Neural crest cell (in vitro differentiated cells): ENCODE measurements at places on chromosomes 6 and 20.
A peak's percentile ranks its signal among the peaks of the same experiment; 100 is the strongest.

DNA sequence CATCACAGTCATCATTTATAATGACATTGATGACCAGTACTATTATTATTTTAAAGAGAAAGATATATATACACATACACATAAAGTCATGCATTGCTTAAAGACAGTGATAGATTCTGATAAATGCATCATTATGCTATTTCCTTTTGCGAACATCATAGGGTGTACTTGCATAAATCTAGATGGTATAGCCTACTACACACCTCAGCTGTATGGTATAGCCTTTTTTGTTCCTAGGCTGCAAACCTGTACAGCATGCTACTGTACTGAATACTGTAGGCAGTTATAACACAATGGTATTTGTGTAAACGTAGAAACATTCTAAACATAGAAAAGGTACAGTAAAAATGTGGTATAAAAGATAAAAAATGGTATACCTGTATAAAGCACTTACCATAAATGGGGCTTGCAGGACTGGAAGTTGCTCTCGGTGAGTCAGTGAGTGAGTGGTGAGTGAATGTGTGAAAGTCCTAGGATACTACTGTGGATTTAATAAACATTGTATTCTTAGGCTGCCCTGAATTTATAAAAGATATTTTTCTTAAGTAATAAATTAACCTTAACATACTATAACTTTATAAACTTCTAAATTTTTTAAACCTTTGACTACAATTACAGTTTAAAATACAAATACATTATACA, 23.9 kb downstream of the QKI start:
- no peak for DNase-seq
- H3K27me3 ChIP-seq, result no peaks in the 10 kb centered on the region
- peaks cover 51% of the 10 kb centered on the region for H3K4me1 ChIP-seq
- no peaks in the 10 kb centered on the region for H3K36me3 ChIP-seq
- no peak overlapping the region for H3K27ac ChIP-seq

GRCh38 chr6:107730106-107730505, 94.0 kb downstream of the SCML4 start:
- no peaks in the 10 kb centered on the region for H3K27me3 ChIP-seq
- DNase-seq, result no peak
- H3K27ac ChIP-seq, result no peak overlapping the region
- H3K4me1 ChIP-seq, result peaks cover 5% of the 10 kb centered on the region
- H3K36me3 ChIP-seq, result no peaks in the 10 kb centered on the region

GRCh38 chr20:6348908-6349307, 226.1 kb upstream of the FERMT1 start:
- no peaks in the 10 kb centered on the region for H3K27me3 ChIP-seq
- no peak overlapping the region for H3K27ac ChIP-seq
- H3K4me3 ChIP-seq, result no peak overlapping the region
- no peak for DNase-seq

- H3K27me3 ChIP-seq, result no peaks in the 10 kb centered on the region
- no peaks in the 10 kb centered on the region for H3K36me3 ChIP-seq
- DNase-seq, result no peak
- H3K4me1 ChIP-seq, result no peaks in the 10 kb centered on the region
- H3K4me3 ChIP-seq, result no peak overlapping the region
Observed at GRCh38 chr6:170378502-170378901, 71.9 kb downstream of the FAM120B start.

DNA sequence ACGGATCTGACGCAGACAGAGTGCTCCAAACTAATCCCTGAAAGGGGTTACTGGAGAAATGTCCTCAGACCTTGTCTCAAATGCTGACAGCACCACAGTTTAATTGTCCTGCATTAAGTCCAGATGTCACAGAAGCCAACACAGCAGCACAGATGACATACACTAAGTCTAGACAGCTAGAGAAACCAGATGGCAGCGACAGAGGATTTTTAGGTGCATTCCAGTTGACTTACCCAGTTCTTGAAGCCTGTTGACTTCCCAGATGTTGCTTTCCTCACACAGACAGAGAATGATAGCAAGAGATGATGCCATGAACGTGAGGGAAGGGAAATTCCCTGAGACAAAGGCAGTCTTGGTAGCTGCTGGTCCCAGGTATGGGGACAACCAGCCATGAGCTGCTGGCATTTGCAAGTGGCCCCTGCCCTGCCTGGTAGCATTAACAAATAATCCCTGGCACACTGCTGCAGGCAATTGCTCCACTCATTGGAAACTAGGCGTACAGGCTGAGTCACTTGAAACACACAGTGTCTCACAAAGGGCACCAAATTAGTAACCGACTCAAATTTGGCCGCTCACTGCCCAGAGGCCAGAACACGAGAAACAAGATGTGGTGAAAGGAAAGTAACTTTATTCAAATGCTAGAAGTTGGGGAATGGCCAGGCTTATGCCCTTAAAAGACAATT, 52.2 kb downstream of the ADGB start:
- no peaks in the 10 kb centered on the region for H3K4me1 ChIP-seq
- no peak overlapping the region for H3K27ac ChIP-seq
- no peaks in the 10 kb centered on the region for H3K36me3 ChIP-seq

- H3K4me1 ChIP-seq, result peaks cover 4% of the 10 kb centered on the region
- no peaks in the 10 kb centered on the region for H3K36me3 ChIP-seq
- DNase-seq, result no peak
Observed at GRCh38 chr6:159104931-159105330, 60.1 kb upstream of the TAGAP start.

DNA sequence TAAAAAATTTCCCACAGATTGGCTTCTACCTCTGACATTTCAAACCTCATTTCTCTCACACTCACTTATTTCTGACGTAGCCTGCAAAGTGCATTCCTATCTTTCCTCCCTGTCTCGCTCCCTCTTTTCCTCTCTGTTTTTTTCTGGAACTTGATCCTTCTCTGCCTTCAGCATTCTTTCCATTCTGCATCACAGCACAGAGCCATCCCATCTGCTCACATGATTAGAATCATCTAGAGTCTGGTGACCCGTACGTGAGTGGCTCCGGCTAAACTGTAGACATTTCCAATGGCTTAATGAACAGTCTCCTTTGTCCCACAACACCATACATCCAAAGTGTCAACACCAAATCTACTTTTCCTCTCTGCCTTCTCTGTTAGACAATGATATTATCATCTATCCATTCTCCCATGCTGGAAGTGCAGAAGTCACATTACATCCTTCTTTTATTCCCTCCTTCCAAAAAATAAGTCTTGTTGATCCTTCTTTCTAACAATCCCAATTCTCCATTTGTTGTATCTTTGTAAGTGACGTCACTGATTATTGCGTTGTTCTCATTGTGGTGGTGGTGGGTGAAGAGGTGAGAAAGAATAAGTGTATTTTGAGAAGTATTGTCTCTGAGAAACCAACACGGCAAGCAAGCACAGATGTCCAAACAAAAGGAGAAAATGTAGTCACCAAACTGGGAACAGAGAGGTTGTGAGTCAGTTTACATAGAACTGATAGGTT, 41.6 kb downstream of the OPRM1 start:
- no peak overlapping the region for H3K27ac ChIP-seq
- no peak overlapping the region for H3K4me3 ChIP-seq
- H3K36me3 ChIP-seq, result no peaks in the 10 kb centered on the region
- H3K27me3 ChIP-seq, result no peaks in the 10 kb centered on the region
- no peaks in the 10 kb centered on the region for H3K4me1 ChIP-seq

- H3K4me3 ChIP-seq, result peak overlapping the region; percentile 54
- peaks cover 3% of the 10 kb centered on the region for H3K36me3 ChIP-seq
- H3K27ac ChIP-seq, result peak overlapping the region; percentile 23
- H3K27me3 ChIP-seq, result no peaks in the 10 kb centered on the region
Observed at GRCh38 chr20:34522969-34523871, 7.0 kb downstream of the DYNLRB1 start.

- H3K4me1 ChIP-seq, result peaks cover 23% of the 10 kb centered on the region
- H3K4me3 ChIP-seq, result no peak overlapping the region
- peaks cover 4% of the 10 kb centered on the region for H3K27me3 ChIP-seq
- no peak for DNase-seq
- no peaks in the 10 kb centered on the region for H3K36me3 ChIP-seq
Observed at GRCh38 chr20:60695226-60696000, 556.6 kb upstream of the CDH4 start.

GRCh38 chr20:51037532-51038115, 14.7 kb upstream of the KCNG1 start:
- H3K36me3 ChIP-seq, result no peaks in the 10 kb centered on the region
- H3K4me3 ChIP-seq, result no peak overlapping the region
- H3K4me1 ChIP-seq, result peaks cover 9% of the 10 kb centered on the region
- H3K27ac ChIP-seq, result no peak overlapping the region

DNA sequence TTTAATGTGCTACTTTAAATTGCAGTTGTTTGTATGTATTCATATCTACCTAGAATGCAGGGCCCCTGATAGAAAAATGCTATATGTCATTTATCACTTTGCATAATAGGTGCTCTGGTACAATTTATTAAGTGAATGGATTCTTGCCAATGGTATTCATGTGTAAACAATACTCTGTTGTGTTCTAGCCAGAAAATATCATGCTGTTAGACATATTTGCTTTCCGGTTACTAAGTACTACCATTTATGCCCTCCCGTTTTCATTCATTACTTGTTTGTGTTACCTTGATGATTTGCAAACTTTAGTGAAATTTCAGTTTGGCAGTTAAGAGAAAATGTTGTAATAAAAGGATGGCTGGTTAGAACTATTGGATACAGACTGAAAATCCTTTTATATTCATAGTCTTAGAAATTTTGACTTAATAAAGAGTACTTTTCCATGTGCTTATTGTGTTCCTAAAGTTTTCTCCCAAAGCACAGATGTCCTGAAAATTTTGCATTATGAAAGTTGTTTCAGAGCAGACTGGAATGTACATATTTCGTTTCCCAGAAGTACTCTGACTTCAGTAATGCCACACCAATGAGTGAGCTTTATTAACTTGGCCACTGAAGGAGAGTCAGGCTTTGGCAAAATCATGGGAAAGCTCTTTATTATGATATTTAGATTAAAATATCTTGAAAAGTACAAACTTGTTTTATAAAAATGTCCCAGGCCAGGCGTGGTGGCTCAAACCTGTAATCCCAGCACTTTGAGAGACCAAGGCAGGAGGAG, 31.5 kb downstream of the RPF2 start:
- no peaks in the 10 kb centered on the region for H3K27me3 ChIP-seq
- H3K27ac ChIP-seq, result no peak overlapping the region
- peaks cover 3% of the 10 kb centered on the region for H3K4me1 ChIP-seq
- peaks cover 14% of the 10 kb centered on the region for H3K36me3 ChIP-seq
- no peak overlapping the region for H3K4me3 ChIP-seq

DNA sequence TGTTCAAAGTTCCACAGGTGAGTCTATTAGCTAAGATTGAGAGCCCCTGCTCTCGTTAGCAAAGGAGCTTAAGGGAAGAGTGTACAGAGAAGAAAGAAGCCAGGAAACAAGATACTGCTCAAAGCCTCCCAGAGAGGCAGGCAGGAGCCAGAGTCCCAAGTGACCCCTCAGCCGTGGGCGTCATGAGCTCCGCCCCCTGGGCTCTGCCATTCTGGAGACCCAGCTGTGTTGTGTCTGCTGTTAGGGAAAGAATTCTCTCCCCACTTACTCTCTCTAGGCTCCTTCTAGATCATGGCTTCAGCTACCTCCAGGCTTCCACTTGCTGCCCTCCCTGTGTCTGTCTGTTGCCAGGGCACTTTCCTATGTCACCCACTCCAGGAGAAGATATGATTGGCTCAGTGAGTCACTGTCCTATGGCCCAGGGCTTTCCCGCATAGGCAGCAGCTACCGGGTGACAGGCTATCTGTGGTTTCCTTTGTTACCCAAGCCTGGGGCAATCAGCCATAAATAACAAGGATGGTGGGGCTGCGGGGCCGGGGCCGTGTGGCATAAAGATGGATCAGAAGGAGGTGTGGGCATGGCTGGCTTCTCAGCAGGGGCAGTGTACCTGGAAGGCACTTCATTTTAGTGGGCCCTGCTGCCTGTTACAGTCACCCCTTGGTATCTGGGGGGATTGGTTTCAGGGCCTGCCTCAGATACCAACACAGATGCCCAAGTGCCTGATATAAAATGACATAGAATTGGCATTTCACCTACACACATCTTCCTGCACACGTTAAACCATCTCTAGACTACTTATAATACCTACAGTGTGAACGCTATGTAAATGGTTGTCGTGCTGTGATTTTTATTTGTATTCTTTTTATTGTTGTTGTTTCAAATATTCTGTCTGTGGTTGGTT, 118.9 kb downstream of the ARMC2 start:
- H3K36me3 ChIP-seq, result no peaks in the 10 kb centered on the region
- no peak overlapping the region for H3K4me3 ChIP-seq
- DNase-seq, result peak; percentile 26
- H3K27me3 ChIP-seq, result no peaks in the 10 kb centered on the region
- H3K4me1 ChIP-seq, result peaks cover 13% of the 10 kb centered on the region

DNA sequence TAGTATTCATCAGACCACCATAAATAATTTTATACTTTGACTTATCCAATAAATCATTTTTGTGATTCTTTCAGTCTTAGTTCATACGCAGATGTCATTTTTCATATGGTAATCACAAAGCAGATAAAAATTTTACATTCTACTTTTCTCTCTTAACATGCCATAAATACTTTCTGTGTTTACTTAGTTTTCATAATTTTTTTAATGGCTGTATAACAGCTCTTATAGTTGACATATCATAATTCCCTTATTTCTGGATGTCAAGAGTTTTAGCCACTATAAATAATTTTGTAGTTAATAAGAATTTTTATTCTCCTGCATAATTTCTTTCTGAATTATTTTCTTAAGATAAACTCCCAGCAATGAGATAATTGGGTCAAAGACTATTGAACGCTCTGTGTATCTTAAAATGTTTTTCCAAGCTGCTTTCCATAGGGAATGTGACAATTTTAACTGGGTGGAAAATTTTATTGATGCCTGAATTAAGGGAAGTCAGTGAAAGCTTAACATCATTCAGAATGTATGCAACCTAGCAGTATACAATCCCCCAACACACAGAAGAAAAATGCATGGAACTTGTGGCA, 702.7 kb downstream of the EPM2A start:
- H3K27me3 ChIP-seq, result no peaks in the 10 kb centered on the region
- peaks cover 5% of the 10 kb centered on the region for H3K4me1 ChIP-seq
- H3K36me3 ChIP-seq, result no peaks in the 10 kb centered on the region
- H3K4me3 ChIP-seq, result no peak overlapping the region

- no peak overlapping the region for H3K27ac ChIP-seq
- DNase-seq, result no peak
- H3K36me3 ChIP-seq, result no peaks in the 10 kb centered on the region
- no peaks in the 10 kb centered on the region for H3K4me1 ChIP-seq
Observed at GRCh38 chr6:153873541-153873940, 165.5 kb upstream of the OPRM1 start.

GRCh38 chr6:168050881-168051586, 28.0 kb downstream of the FRMD1 start:
- no peak overlapping the region for H3K27ac ChIP-seq
- H3K4me1 ChIP-seq, result no peaks in the 10 kb centered on the region
- no peak overlapping the region for H3K4me3 ChIP-seq
- H3K27me3 ChIP-seq, result no peaks in the 10 kb centered on the region

GRCh38 chr6:46036911-46037310, 21.3 kb upstream of the CLIC5 start:
- no peaks in the 10 kb centered on the region for H3K27me3 ChIP-seq
- H3K4me3 ChIP-seq, result no peak overlapping the region
- no peaks in the 10 kb centered on the region for H3K36me3 ChIP-seq
- no peak for DNase-seq
